CD14-positive monocyte (primary cell): ENCODE measurements at places on chromosomes 4 and X.

DNA sequence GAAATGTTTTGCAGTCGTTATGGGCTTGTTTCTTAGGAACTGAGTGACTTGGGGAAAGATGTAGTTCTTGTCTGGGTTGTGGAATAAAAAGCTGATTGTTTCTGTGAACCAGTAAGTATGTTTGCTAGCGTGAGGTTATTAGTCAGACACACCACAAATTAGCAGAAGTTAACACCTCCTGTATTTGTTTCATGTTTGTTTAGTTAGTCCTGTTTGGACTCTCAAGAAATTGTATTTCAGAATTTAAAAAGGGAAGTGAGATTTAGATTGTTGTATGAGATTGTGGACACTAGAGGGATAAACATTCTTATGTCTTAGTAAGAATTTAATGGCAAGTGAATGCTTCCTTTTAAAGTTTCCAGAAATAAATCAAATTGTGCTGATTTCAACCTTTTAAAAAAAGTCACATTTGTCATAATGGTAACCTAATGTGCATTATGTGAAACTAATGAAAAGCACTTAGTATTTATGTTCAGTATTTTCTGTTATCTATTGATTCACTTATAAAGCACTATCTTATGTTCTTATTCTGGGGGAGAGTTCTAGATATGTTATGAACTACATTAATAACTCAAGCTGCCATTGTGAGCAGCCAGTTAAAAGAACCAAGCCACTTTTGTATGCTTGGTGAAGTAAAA lies 25.6 kb downstream of the ATP10D start:
- DNase-seq: peak; percentile 81

GRCh38 chrX:126770179-126770578 lies 49.4 kb upstream of the PRR32 start:
- DNase-seq: no peak

- DNase-seq: no peak
These were observed 6.4 kb downstream of the TCEAL8 start for GRCh38 chrX:103248553-103248952.

DNA sequence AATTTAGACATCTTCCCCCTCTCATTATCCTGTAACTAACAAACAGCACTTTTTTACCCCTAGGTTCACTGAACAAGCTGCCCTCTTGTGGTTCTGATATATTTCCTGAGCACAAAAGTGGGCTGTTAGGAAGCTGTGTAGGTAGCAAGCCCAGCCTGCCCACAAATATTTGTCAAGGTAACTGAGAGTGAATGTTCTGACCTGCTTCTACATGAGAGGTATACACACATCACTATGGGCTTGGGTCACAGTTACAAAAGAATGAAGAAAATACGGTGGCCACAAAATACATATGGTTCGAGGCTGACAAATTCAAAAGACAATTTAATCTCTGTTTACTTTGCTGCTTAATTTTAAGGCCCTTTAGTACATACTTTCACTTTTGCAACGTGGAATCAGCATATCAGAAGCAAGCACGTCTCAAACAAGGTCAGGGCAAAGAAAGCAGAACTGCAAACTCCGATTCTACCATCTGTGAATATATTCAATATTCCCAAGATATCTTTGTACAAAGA lies 78.7 kb downstream of the RBM47 start:
- peak; percentile 65 for DNase-seq

- DNase-seq: no peak
These were observed 68.0 kb upstream of the MSX1 start for GRCh38 chr4:4791299-4792111.

DNA sequence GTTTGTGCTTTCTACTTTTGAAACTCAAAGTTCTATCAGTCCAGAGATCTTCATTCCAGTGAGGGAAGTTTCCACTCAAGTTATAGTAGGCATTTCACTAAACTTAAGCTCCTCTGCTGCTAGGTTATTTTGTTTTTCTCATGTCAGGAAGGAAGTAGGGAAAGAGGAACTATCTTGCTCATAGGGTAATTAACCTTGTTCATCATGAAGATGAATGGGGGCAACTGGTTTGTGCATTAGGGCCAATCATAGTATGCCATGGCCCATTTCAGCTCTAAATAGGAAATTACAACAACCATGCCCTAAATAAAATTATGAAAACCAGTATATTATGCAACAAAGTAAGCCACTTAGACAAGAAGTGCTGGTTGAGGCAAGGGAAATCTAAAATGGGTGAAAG lies 804.7 kb upstream of the NDST4 start:
- DNase-seq: no peak

DNA sequence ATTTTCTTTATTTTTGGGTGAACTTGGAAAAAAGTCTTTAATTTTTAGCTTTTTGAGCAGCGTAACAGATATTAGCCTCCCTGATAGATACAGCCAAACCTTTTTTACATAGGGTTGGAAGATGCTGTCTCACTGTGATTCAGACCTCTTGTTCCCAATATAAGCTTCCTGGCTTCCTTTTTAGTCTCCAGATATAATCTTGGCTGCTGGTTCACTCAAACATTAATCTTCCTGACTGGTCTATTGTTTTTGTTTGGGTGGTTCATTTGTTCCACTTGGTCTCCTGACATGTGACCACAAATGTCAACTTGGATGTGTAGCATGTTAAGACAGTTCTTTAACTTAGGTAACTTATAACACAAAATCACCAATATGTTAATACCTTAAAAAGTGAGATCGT lies 23.0 kb downstream of the RPA4 start:
- DNase-seq: no peak

DNA sequence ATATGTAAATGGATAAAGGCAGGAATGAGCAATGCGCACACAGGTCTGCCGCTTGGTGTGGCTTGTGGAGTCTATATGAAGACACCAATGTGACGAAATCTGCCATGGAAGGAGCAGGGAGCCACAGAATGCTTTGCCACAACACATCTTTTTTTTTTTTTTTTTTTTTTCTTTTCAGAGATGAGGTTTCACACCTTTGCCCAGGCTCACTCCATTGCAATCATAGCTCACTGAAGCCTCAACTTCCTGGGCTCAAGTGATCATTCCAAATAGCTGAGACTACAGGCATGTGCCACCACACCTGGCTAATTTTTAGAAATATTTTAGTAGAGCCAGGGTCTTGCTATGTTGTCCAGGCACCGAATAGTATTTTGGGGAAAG lies 17.4 kb upstream of the SLC34A2 start:
- no peak for DNase-seq

- DNase-seq: no peak
These were observed 155.8 kb downstream of the PPP3CA start for GRCh38 chr4:101191302-101192098.

GRCh38 chr4:7632971-7633370 lies 198.2 kb upstream of the PSAPL1 start:
- DNase-seq: no peak

DNA sequence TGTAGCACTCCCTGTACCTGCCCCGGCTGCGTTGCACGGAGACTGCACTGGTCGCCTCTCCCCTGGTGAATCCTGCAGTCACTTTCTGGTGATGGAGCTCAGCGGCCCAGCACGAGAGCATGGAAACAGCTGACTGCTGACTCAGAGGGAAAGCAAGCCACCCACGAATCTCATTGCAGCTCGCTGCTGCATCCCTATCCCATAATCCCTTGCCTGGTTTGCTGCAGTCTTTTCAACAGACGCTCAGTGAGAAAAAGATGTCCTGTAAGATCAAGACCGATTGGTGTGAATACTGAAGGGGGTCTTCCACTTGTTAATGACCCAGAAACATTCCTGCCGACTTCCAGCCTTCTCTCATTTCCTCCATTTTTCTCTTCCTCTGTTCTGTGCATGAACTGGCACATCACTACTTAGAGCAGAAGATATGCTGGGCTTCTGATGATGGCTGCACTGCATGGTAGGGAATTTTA lies 52.9 kb downstream of the TRIM2 start:
- DNase-seq: no peak

DNA sequence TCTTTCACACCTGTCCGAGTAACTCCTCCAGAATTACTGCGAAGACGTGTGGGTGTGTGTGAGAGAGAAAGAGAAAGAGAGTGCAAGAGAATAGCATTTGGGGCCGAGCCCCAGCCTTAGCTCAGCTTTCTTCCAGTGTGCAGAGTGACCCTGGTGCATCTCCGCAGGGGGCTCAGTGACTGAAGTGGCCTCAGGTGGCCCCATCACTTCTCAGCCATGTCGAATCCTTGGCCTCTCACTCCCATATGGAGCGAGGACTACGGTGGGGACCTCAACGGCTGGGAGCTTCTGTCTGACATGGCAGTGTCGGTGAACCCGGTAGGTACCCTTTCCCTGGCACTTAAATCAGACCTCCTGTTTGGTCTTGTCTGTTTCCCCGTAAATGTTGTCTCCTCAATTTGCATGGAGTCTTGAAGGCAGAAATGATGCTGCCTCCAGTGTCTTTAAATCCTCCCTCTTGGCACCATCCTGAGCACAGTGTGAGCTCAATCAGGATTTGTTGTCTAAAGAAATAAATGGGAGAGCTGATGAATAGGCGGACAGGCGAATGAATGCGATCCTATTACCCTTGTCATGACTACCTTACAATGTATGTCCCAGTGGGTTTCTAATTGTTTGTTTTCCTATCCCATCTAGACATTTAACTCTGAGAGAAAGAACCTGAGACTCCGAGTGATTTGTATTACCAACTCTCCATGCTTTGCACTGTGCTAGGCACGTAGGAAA lies 305.9 kb downstream of the AFF2 start:
- DNase-seq: no peak

DNA sequence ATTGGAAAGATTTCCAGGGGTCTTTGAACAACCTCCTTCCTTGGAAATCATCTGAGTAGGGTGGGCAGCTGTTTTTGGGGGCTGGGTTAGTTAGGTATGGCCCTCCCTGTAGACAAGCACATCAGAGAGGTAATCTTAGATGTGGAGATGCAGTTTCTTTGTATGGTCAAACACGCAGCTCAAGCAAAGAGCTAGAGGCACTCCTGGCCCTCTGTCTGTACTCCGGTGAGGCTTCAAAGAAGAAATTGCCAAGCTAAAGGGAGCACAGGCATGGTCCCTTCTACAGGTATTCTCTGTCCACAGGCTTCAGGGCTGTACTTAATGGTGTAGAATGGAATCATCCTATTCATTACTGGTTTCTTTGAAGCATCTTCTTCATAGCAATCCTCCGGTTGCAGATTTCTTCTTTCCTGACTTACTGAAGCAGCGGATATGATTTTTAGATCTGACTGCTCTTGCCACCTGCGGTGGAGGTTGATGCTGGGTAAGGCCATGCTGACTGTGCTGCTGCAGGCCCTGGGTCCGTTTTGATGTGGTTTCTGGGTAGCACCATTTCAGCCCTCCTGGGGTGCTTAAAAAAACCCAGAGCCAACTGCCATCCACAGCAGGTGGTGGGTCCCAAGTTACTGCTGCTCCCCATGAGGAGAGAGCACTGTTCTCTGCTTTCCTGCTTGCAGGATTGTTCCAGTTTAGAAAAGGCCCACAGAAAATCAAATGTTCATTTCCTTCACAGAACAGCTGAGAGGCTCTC lies 318.9 kb upstream of the GATB start:
- DNase-seq: no peak

GRCh38 chrX:84175958-84176357 lies 12.0 kb downstream of the RPS6KA6 start:
- DNase-seq: no peak

- DNase-seq: peak; percentile 70
These were observed 224.0 kb downstream of the APBB2 start for GRCh38 chr4:40990236-40990898.

- DNase-seq: no peak
These were observed 187.0 kb downstream of the NLGN4X start for GRCh38 chrX:6041630-6042029.

DNA sequence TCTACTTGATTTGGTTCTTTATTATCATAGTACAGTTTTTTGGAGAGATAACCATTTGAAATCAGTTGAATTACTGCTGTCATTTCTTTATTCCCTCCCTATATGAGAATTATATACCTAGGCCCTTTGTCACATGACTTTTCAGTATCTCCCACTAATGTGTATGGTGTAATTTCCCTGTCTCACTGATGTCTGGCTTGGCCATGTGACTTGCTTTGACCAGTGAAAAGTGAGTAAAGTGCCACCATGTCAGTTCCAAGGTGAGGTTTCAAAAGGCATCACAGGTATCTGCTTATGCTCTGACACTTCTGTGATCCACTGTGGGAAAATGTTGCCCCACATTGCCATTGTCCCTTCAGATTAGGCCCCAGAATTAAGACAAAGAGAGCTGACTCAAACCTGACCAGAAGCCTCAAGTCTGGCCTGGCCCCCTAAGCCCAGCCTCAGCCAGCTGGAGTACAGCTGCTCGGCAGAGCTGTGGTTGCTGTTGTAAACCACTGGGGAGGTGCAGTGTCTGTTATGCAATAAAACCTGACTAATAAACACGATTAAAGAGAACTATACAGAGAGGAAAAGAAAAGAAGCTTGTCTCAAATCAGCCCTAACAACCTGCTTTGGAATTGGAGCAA lies 27.5 kb downstream of the SETD7 start:
- peak; percentile 46 for DNase-seq

- no peak for DNase-seq
These were observed 93.8 kb downstream of the GATB start for GRCh38 chr4:151667048-151667447.

- no peak for DNase-seq
These were observed 8.3 kb upstream of the GRPEL1 start for GRCh38 chr4:7075962-7076695.

- DNase-seq: no peak
These were observed 355.4 kb upstream of the CPEB2 start for GRCh38 chr4:14646831-14647230.

DNA sequence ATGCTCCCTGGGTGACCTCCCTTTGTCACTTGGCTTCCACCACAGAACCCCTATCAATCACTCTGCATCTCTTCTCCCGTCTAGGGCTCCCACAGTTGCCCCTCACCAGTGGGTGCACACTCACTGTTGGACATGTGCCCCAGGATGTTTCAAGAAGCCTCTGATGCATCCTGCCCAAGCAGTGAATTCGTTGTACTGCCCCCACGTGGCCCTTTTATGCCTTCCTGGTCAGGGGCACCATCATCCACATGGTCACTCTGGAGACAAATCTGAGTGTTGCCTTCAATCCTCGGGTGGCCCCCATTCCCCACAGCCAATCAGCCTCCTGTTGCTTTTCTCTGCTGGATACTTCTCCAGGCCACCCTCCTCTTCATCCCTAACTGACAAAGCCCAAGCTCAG lies 12.2 kb downstream of the ITIH6 start:
- no peak for DNase-seq

- DNase-seq: no peak
These were observed 514.7 kb downstream of the PCDH7 start for GRCh38 chr4:31234901-31235300.

GRCh38 chr4:60657807-60658206 lies 542.3 kb upstream of the ADGRL3 start:
- DNase-seq: peak; percentile 10

DNA sequence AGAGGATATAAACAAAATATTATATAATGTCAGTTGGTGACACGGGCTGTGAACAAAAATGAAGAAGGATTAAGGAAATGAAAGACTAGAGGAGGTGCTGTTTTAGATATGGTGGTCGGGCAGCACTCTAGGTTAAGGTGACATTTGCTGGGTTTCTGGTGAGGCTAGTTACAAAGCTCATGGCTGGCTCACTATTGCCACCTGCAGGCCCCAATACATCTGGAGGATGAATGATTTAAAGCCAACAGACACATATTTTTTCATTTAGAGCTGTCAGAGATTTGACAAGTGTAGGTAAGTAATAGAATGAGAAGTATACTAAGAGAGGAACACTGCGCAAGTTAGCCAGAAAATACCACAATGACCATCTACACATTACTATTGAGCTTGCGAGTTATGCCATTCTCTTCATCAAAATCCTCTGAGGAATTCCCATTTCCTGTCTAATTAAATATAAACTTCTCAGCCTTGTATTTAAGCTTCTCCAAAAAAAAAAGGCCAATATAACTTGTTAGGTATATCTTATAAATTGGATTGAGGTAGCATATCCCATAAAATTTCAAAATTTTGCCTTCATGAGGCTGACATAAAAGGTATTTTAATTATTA lies 6.4 kb upstream of the FGG start:
- DNase-seq: peak; percentile 17

- DNase-seq: peak; percentile 62
These were observed 1.5 kb upstream of the IRAK1 start for GRCh38 chrX:154021131-154021611.
